ENCODE measurements at places on chromosomes 7 and 10.

DNA sequence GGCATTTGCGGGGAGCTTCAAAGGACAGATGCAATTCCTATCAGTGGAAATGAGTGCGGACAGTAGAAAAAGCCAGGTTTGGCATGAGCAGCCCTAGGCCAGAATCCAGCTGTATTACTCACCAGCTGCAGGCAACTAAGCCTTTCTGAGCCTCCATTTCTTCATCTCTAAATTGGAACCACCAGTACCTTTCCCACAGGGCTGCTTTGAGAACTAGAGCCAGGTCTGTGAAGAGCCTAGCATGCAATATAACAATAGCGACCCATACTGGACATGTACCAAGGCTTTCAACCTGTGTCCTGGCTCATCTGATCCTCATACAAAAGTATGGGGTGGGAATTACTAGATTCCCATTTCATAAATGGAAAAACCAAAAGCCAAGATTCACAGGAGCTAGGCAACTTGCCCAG lies 101.0 kb downstream of the GSAP start:
- DNase-seq, result no peak

DNA sequence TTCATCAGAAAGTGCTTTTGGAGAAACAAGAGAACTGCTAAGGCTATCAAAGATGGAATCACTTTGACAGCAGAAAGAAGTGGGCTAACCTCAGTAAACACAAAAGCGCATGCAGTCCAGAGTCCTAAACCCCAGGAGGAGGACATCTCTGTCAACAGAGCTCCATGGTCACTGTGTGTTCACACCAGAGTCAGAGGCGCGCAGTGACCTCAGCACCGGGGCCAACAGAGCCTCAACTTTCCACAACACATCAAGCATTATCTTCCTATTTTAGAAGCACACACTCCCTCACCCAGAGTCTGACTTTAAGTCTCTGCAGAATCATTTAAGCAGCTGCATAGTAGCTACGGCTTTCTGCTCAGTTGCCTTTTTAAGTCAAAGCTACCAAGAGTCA lies 195.3 kb downstream of the DIP2C start:
- DNase-seq, result no peak

DNA sequence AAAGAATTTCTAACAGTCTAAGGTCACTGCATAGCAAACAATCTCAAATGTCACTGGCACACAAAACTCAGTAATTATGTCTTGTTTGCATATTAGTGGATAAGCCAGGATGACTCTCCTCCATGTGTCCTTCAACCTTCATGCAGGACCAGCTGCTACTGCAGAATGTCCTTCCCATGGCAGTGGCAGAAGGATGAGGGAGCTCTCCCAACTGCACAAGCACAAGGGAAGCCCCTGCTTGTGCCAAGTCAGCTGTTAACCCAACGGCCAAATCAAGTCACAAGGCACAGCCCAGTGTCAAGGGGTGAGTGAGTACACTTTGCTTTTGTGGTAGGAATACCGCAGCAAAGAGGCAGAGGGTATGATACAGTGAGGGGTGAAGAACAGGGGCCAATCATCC lies 59.3 kb upstream of the VWC2 start:
- DNase-seq, result no peak

- DNase-seq, result no peak
Observed at GRCh38 chr7:16921644-16922257, 40.0 kb upstream of the AGR3 start.

GRCh38 chr10:109893386-109893785 lies 29.9 kb downstream of the XPNPEP1 start:
- no peak for DNase-seq

- no peak for DNase-seq
Observed at GRCh38 chr10:59177031-59177797, 771 bp downstream of the PHYHIPL start.

DNA sequence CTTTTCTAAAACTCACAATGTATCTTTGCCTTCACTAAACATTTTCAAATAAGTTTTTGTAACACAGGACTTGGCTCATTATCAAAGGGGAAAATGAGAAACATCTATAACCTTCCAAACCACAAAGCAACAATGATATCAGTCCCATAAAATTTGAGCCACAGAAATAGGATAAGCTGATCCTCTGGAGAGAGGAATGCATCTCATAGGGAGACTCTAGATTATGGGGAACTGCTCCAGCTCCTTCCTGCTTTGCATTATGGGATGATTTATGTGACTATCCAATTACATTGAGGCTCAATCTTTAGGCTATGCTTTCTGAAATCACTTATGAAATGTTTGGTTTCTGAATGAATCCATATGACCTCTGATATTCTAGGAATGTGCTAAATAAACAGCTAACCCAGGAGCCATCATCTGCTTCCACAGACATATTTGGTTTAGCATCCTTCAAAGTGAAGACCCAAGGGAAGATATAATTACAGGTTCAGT lies 70.4 kb downstream of the CUBN start:
- DNase-seq, result no peak

DNA sequence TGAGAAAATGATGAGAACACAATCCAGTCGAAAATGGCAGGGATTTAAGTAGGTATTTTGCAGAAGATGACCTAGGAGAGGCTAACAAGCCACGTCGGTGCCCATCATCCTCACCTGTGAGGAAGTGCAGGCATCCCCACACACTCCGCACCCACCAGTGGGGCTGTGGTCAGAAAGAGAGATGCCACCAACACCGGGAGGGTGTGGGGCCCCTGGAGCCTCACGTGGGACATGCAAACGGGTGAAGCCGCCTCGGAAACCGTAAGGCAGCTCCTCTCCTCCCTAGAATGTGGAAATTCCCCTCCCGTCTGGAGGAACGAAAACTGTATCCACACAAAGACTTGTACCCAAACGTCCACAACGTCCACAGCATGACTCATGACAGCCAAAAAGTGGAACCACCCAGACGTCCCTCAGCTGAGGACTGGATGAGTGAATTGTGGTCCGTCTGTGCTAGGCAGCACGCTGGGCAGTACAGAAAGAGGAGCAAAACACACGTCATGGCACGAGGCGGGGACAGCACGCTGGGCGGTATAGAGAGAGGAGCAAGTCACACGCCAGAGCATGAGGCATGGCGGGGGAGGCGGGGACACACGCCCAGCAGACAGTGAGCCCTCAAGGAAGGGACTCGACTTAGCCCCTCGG lies 246.0 kb downstream of the ELFN1 start:
- DNase-seq, result no peak

DNA sequence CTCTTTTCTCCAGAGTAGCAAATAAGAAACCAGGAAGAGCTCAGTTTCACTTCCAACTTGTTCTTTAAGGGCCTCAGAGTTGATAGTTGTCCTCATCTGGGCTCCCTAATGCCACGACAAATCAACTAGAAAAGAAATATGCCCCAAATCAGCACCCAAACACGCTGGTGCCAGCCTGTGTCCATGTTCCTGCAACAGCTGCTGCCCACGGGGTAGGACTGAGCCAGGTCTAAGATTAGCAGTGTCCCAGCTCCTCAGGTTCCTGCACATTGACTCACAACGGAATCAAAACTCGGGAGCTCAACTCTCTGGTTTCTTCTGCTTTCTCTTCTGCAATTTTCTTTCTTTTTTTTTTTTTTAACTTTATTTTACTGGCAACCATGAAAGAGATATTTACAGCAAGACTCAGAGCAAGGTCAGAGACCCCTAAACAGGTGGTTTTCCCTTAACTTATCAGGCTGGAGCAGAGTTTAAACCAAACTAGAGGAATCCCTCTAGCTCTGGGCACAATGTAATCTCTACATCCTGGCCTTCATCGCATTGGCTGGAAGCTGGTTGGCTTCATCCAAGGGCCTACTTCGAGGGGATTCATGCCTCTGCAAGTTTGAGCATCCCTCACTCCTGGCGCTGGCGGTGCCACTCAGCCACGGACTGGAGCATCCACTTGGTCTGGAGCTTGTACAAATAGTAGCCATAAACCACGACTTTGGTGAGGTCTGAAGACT lies 126.1 kb downstream of the PFKFB3 start:
- no peak for DNase-seq

DNA sequence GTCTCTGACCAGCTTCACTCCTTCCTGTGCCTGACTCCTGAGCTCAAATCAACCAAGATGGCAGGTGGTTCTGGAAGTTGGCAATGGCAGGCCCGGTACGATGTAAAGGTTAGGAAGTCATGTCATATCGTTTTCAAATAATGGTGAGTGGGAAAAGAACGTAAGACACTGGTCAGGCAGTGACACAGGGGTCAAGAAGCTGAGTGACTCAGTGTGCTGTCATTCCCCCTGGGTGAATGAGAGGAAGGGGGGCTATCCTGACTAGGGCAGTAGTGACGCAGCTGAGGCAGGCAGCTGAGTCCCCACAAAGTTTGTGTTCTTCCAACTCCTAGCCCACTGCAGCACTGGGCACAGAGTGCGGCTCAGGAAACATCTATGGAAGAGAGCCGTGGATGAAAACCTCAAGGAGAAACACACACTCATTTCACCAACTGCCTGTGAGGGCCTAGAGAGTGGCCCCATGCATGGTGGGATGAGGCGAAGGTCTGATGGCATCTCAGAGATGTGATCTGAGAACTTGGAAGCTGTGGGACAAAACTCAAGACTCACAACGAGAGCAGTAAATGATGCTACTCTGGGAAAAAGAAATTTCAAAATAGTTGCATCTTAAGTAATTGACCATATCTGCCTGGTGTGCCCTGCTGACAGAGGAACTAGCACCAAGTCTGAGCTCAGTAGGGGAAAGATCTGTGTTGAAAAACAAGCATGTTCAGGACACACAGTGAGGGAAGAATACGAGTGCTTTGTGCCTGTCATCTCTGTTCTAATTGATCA lies 23.2 kb downstream of the CREB3L2 start:
- no peak for DNase-seq

DNA sequence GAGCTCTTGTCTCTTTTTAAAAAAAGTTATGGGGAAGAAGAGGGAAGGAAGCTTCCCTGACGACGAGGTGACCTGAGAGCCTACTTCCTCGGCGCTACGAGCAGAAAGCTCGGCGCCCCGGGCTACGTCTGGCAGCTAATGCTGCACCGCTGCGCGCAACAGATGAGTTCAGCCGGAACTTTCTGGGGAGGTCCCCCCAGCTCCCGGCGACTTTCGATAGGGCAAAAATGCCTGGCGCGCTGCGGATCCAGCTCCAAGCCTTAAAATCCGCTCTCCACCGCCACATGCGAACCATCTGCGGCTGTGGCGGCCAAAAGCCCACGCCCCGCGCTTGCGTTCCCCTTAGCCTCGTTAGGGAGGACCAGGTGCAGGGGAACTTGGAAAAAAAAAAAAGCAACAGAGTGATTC lies 621 bp downstream of the P4HA1 start:
- no peak for DNase-seq

GRCh38 chr10:87842776-87843497 lies 20.4 kb downstream of the KLLN start:
- no peak for DNase-seq
